ENCODE measurements at places on chromosomes 6 and 20.
A peak's percentile ranks its signal among the peaks of the same experiment; 100 is the strongest.

DNA sequence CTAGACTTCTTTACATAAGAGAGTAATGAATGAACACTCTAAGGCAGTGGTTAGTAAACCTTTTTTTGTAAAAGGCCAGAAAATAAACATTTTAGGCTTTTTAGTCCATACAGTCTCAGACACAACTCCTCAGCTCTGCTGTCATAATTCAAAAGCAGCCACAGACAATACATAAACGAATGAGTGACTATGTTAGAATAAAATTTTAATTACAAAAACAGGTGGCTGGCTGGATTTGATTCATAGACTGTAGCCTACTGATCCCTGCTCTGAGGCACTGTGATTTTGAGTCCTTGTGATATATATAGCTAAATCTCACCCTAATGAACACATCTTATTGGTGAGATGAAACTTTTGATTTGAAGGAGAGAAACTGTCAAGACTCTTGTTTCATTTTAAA lies 155.1 kb downstream of the AIG1 start:
- DNase-seq: no peak

- no peak for DNase-seq
These were observed at the start of gene OPRL1 for GRCh38 chr20:64080013-64080812. Gene OPRL1, plus strand, starts transcription at chr20:64080082. Its CDS starts 12,639 bp downstream, at chr20:64092721.

DNA sequence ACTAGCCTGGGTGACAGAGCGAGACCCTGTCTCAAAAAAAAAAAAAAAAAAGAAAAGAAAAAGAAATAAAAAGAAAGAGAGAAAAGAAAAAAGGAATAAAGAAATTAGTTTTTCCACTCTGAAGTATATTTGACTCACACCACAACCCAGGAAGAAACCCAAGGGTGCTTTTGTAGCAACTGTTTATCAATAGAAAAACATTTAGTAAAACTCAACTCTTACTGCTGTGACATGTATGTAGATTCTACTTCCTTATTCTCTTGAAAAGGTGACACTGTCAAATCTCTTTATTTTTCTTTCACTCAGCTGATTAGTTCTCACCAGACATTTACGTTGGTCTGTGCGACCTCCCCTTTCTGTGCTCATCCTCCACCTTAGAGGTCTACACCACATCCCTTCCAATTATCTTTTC lies 99.9 kb upstream of the SHLD1 start:
- DNase-seq: no peak

DNA sequence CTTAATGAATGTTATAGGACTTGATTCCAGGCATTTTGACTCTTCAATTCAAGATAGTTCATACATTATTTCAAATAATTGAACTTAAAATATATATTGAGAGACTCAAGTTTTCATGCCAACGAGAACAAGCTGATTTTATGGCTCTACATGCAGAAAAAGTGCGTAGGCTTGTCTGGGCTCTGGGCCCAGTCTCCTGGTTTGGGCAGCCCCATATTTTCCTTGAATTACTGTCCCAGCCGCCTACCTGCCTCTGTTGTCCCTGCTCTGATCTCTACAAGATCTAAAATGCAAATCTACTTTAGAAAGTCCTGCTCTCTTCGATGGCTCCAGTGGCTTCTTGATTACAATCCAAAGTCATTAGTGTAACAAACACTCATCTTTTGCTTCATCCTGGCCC lies 537.4 kb upstream of the CHD6 start:
- DNase-seq: no peak

DNA sequence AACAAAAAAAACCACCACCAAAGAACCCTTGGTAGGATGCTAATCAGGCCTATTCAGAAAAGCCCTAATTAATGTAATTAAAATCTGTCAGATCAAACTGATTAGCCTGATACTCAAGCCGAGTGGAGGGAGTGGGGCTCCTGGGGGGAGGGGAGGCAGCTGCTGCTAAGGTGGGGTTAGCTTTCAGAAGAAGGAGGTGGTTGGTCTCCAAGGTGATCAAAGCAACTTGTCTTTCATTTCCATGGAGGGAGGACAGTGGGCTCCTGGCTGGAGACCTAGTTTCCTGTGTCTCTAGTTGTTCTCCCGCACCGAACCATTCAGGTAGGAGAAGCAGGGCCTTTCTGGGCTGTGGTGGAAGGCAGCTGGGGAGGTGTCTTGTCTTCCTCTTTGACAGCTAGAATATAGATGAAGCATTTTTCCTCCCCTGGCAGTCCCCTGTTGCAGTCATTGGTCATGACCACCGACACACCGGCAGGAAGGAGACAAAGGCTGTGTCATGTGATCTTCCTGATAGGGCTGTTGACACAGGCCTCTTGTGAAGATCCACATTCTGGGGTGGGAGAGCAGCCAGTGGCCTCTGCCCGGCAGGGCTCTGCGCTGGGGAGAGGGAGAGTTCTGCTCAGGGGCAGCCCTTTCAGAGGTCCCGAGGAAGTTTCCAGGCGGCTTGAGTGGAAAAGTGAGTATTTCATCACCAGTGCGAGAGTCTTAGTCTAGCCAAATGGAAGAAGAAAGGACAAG lies 39.9 kb upstream of the PRDM1 start:
- no peak for DNase-seq

- DNase-seq: no peak
These were observed 120.1 kb downstream of the SYCP2 start for GRCh38 chr20:59813126-59813947.

DNA sequence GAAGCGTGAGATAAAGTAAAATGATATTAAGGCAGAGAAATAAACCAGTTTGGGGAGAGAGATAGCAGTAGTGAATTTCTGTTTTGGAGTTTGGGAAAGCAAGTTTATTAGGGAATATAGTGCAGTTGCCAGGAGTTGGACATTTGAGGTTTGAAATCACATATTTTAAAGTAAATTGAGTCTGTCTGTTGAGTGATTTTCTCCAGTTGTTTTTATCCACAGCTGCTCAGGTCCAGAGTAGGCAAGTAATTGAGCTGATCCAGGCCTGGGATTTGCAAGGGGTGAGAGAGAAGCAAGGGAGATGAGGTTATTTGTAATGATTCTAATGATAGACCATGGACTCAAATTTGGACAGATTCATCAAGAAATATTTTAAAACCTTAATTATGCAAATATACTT lies 481.9 kb downstream of the UTRN start:
- DNase-seq: no peak

DNA sequence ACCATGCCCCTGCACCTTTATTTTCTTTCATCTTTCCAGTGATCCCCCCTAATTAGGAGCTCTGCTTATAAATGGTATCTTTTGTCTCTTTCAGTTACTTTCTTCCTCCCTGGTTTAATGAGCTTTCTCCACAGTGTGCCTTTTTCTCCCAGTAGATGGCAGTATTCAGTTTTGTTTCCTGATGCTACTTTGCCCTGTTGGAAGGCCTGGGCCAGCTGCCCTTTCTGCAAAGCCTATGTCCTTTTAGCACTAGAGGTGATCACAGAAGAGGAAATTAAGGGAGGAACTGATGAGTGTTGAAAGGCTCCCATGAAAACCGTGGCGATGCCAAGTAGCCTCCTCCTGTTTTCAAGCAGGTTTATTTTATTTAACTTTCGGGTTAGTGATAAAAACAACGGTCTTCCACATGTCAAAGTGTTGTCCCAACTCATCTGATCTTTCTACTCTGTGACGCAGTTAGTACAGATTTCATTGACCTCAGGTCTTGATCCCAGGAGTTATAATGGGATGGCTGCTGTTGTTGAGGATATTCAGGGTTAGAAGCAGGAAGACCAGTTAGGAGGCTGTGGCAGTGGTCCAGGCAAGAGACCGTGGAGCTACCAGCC lies 184.2 kb upstream of the BMP2 start:
- peak; percentile 22 for DNase-seq

DNA sequence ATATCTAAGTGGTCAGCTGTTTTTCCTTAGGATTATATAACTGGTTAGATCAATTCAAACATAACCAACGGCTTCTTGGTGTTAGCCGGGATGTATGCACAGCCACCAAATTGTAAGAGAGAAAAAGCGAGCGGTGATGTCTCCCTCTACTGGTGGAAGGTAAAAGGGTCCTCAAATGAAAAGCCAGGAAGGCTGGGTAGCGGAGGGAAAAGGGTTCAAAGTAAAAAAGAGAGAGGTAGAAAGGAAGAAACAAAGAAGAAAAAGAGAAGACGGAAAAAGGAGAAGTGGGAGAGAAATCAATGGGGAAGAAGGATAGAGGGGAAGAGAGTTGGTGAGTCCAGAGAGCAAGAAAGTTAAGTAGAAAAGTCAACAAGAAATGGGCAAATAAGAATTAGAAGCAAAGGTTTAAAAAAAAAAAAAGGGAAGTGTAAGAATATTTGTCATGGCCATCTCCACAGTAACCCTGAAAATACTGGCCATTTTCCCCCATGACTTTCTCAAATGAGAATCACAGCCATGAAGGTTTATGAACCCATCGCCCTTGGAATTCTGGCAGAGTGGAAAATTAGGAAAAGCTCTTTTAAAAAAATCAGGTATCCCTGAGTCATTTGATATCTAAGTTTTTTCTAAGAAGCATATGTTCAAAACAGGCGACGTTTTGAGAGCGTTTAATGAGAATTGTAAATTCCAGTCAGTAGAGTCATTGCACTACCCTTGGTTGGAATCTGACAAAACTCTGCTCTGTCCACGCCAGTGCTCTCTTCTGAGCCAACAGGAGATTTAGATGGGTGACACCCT lies 155.6 kb upstream of the SNX9 start:
- DNase-seq: peak; percentile 39

GRCh38 chr6:165245701-165246100 lies 63.7 kb downstream of the C6orf118 start:
- no peak for DNase-seq

GRCh38 chr6:26476896-26477295 lies 19.1 kb downstream of the BTN2A1 start:
- no peak for DNase-seq

- no peak for DNase-seq
These were observed 21.9 kb downstream of the TOP1 start for GRCh38 chr20:41050361-41051008.

- DNase-seq: no peak
These were observed 5.1 kb upstream of the DEFB127 start for GRCh38 chr20:152131-152530.

- DNase-seq: no peak
These were observed 149.8 kb downstream of the PAK5 start for GRCh38 chr20:9689041-9689440.

- DNase-seq: no peak
These were observed 27.1 kb upstream of the MICB start for GRCh38 chr6:31470801-31471200.

DNA sequence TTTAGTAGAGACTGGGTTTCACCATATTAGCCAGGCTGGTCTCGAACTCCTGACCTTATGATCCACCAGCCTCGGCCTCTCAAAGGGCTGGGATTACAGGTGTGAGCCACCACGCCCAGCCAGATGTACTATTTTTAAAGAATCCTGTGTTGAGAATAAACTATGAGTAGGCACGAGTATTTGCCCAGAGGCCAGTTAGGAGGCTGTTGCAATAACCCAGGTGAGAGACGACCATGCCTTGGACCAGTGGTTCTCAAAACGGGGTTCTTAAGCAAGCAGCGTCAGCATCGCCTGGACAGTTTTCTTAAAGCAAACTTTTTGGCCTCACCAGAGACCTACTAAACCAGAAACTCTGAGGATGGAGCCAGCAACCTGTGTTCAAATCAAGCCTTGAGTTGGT lies 258.8 kb downstream of the ZNF217 start:
- DNase-seq: no peak

DNA sequence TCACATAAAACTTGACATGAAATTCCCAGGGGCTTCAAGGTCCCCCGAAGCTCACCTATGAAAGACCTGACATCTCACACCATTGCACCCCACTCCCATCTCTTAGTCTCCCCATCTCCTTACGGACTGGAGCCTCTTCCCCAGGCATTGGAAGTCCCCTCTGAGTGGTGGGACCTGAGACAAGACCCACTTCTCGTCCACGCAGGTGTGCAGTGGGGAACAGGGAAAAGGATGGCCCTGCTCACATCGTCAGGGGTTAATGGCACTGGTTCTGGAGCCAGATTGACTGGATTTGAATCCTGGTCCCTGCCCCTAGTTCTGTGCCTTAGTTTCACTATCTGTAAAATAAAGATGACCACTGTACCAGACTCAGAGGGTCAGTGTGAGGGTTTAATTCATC lies 15.5 kb downstream of the ADGRF1 start:
- DNase-seq: no peak

GRCh38 chr20:16613954-16614353 lies 40.7 kb upstream of the KIF16B start:
- no peak for DNase-seq

- DNase-seq: no peak
These were observed 2.6 kb downstream of the NCOA5 start for GRCh38 chr20:46087161-46087560.

DNA sequence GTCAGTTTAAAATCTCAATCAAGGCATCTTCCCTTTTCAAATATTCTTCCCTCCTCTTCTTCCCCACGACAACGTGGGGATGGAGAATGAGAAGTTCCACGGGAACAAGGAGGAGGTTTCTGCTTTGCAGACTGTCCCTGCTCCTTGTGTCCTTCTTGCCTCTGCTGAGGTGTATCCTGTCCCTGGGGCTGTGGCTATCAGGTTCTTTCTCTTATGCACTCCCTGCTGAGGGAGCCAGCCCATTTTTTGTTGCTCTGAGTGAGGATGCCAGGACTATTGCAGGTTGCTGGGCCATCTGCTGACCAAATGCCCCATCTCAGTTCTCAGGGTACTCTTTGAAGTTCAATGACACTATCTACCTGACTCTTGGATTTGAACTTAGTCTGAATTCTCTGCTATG lies 533.6 kb downstream of the RNF144B start:
- DNase-seq: no peak

- no peak for DNase-seq
These were observed 577.8 kb downstream of the MAFB start for GRCh38 chr20:40111282-40111681.

DNA sequence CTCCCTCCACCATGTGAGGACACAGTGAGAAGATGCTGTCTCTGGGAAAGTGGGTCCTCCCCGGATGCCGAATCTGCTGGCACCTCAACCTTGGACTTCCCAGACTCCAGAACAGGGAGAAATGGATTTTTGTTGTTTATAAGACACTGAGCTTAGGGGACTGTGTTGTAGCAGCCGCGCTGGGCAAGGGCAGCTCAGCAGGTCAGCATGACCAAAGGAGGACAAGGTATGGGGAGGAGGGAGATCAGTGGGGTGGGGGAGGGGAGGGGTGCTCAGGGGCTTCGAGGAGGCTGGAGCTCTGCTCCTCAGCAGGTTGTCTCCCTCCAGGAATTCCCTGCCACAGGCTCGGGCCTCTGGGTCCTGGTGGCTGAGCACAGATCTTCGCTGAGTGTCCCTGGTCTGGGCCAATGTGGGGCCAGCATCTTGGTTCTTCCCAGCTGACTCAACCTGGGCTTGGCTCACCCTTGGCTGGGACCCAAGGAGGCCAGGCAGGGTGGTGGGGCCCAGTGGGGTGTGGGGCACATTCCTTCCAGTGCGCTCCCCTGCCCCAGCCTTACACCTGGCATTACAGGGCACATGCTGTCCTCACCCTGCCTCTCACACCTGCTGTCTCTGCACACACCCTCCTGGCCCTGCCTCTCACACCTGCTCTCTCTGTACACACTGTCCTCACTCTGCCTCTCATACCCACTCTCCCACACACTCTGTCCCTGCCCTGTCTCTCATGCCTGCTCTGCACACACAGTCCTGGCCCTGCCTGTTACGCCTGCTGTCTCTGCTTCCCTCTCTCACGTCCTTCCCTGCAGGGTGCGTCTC lies 107.3 kb downstream of the SYCP2 start:
- no peak for DNase-seq

All from NCI-H1048 (cell line).